Kidney (tissue), 22 donors: ENCODE measurements at places on chromosomes 1 and 21. TPM values are rescaled to one million over a fixed set of nuclear protein-coding genes. Genes with fewer than 3 reads are reported as not detected.

GRCh38 chr1:201250326-201251011 lies 32.8 kb upstream of the PKP1 start:
- no peaks in the 10 kb centered on the region for H3K4me1 ChIP-seq
- no peaks in the 10 kb centered on the region for H3K27me3 ChIP-seq
- no peaks in the 10 kb centered on the region for H3K36me3 ChIP-seq
- H3K27ac ChIP-seq, result no peak overlapping the region
- no peak overlapping the region for H3K4me3 ChIP-seq

- H3K36me3 ChIP-seq, result no peaks in the 10 kb centered on the region
- no peak overlapping the region for H3K4me3 ChIP-seq
- DNase-seq, result no peak
- no peaks in the 10 kb centered on the region for H3K4me1 ChIP-seq
- no peak overlapping the region for H3K27ac ChIP-seq
These were observed 9.4 kb downstream of the TMEM53 start for GRCh38 chr1:44664730-44665370.

- no peaks in the 10 kb centered on the region for H3K27me3 ChIP-seq
- H3K4me1 ChIP-seq, result no peaks in the 10 kb centered on the region
- H3K36me3 ChIP-seq, result peaks cover 34% of the 10 kb centered on the region
- no peak overlapping the region for H3K27ac ChIP-seq
- DNase-seq, result no peak
These were observed 28.0 kb downstream of the URB1 start for GRCh38 chr21:32364796-32365195.

DNA sequence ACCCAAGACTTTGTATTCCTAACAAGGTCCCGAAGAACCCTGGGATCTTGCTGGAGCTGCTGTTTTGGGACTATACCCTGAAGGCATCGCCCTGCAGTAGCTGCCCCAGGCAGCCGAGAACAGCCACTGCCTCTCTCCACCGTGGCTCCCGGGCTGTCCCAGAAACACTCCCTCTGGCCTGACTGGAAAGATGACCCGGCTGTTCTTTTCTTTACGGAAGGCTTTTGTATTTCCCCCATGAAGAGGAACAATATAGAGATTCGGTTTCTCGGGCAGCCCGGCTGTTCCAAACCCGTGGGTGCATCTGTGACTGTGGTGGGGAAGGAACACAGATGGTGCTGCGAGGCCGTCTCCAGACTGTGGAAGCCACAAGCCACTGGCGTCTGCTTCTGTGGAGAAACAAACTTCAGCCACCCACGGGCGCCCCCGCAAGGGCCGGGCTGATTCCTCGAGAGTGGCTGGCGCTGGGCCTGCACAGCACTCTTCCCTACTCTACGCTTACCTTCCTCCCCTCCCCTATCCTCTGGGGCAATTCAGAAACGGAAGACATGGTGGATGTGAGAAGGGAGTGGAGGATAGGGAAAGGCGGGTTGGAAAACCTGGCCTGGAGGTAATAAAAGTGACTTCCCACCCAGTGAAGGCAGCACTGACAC lies 33.7 kb upstream of the VASH2 start:
- no peaks in the 10 kb centered on the region for H3K36me3 ChIP-seq
- DNase-seq, result no peak
- H3K4me3 ChIP-seq, result peak overlapping the region; percentile 21

GRCh38 chr21:25560271-25560685 lies 47.0 kb downstream of the MRPL39 start:
- no peaks in the 10 kb centered on the region for H3K4me1 ChIP-seq
- H3K4me3 ChIP-seq, result no peak overlapping the region
- H3K27ac ChIP-seq, result no peak overlapping the region
- H3K27me3 ChIP-seq, result no peaks in the 10 kb centered on the region
- no peak for DNase-seq

DNA sequence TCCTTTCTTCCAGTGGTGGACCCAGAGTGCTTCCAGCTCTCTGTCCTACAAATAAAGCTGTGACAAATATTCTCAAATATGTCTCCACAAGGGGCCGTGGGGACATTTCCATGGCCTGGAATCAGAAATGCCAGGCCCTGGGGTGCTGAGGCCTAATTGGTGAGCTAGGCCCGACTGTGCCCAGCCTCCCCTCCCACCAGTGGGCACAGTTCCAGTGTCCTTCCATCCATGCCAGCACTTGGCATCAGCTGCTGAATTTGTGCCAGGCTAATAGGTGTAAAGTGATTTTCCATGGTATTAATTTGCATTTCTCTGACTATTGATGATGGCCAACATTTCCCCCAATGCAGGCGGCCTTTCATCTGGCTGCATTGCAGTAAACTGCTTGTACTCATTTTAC lies 48.5 kb upstream of the B3GALT5 start:
- H3K27me3 ChIP-seq, result no peaks in the 10 kb centered on the region
- H3K36me3 ChIP-seq, result no peaks in the 10 kb centered on the region
- H3K4me3 ChIP-seq, result no peak overlapping the region

GRCh38 chr21:40331172-40331571 lies 463.9 kb downstream of the PCP4 start:
- no peaks in the 10 kb centered on the region for H3K4me1 ChIP-seq
- H3K27me3 ChIP-seq, result no peaks in the 10 kb centered on the region
- no peak overlapping the region for H3K4me3 ChIP-seq

- peaks cover 5% of the 10 kb centered on the region for H3K27me3 ChIP-seq
- peaks cover 2% of the 10 kb centered on the region for H3K4me1 ChIP-seq
- peak; percentile 50 for DNase-seq
- no peaks in the 10 kb centered on the region for H3K36me3 ChIP-seq
- peak overlapping the region; percentile 46 for H3K4me3 ChIP-seq
These were observed 492 bp downstream of the FOXO6 start for GRCh38 chr1:41361495-41362356.

Gene BSND
- total RNA-seq, result 1.4 TPM

Gene DPH5
- total RNA-seq, result 19.7 TPM

Gene SAMD11
- total RNA-seq, result 21.4 TPM
